ENCODE measurements at places on chromosomes 16 and 17.

- no peak for DNase-seq
Measured at GRCh38 chr17:39769974-39770587, 32.3 kb downstream of the GRB7 start.

- no peak for DNase-seq
Measured at GRCh38 chr16:62335356-62335755, 299.1 kb upstream of the CDH8 start.

- DNase-seq: no peak
Measured at GRCh38 chr17:11372692-11373091, 131.7 kb downstream of the SHISA6 start.

DNA sequence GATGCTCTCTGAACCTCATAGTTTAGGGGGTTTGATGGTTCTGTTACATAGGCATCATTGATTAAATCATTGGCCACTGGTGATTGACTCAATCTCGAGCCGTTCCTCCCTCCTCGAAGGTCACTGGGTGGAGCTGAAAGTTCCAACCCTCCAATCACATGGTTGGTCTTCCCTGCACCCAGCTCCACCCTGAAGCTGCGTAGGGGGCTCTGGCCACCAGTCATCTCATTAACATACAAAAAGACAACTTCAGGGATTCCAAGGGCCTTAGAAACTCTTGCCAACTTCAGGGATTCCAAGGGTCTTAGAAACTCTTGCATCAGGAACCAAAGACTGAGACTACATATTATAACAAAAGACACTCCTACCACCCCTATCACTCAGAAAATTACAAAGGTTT is 306.5 kb upstream of the TNRC6C start:
- peak; percentile 38 for DNase-seq

- peak; percentile 35 for DNase-seq
Measured at GRCh38 chr17:18217412-18218015, 7.9 kb upstream of the LLGL1 start.

- DNase-seq: no peak
Measured at GRCh38 chr16:11257131-11257938, 1.3 kb upstream of the SOCS1 start.

DNA sequence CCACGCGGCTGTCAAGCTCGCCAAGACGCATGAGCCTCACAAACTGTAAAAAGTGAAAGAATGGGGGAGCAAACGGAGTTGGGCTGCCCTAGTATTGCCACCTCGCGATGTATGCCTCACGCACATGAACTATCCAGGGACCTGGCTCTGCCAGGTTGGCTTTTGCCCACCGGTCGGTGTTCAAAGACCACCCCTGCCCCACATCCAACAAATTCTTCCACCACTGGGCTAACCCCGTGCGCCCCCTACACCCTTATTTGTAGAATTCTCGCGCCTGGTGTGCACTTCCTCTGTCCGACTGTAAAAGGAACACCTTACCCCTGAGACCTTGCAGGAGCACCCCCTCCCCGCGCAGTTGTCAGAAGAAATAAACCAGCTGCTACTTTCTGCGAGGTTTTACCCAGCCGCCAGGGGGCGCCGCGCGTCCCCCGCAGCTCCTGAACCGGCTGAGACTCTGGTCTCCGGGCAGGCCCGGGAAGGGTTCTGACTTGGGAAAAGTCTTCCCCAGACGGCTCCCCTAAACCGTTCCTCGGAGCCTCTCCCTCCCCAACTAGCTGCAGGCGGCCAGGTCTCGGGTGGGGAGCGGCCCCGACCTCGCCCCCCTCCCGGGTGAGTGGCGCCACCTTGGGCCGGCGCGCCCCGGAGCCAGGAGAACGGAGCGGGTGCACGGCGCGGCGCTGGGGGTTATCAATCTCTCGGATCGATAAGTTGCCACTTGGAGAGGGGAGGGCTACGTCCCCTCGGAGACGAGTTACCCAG is 1.7 kb upstream of the ZNF423 start:
- no peak for DNase-seq

DNA sequence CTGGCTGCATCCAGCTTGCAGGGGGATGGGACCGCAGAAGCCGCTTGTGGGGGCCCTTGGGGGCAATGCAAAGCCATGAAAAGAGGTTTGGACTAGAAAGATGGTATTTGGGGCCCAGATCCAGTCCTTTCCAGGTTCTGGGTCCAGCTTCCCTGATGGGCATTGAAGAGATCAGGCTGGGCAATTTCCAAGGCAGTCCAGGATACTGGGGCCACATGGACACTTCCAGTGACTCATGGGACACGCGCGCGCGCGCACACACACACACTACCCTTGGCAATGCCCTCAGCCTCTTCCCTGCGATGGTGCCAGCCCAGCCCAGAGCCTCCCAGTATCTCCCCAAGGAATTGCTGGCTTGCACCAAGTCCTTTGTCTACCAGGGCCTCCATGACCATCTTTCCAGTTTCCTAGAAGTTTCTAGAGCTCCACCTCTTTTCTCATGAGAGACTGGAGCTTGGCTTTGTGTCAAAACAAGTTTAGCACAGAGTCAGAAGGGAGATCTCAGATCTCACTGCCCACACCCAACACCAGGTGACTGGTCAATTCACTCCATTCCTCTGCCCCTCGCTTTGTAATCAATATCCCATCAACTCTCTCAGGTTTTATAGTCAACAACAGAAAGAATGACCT is 44.3 kb downstream of the WNT3 start:
- no peak for DNase-seq

- DNase-seq: no peak
Measured at GRCh38 chr17:59387351-59388068, 56.1 kb downstream of the YPEL2 start.

GRCh38 chr16:72751076-72751475 is 296.9 kb downstream of the ZFHX3 start:
- DNase-seq: no peak

GRCh38 chr16:22665048-22665797 is 148.7 kb upstream of the HS3ST2 start:
- no peak for DNase-seq
